ENCODE measurements at places on chromosomes 13 and 19. TPM values are rescaled to one million over a fixed set of nuclear protein-coding genes. Genes with fewer than 3 reads are reported as not detected.

The OVOL3 gene
- not detected for total RNA-seq

The SIGLEC5 gene
- total RNA-seq: 8.1 TPM

The MYO16 gene
- total RNA-seq: not detected

GRCh38 chr13:96527497-96527896, 437.6 kb downstream of the HS6ST3 start:
- no peaks in the 10 kb centered on the region for H3K4me1 ChIP-seq
- no peak overlapping the region for H3K4me3 ChIP-seq
- no peak for DNase-seq
- no peak overlapping the region for H3K27ac ChIP-seq

GRCh38 chr13:19618977-19619376, 14.5 kb upstream of the MPHOSPH8 start:
- no peak for DNase-seq
- H3K27me3 ChIP-seq: no peaks in the 10 kb centered on the region
- no peak overlapping the region for H3K4me3 ChIP-seq
- no peak overlapping the region for H3K27ac ChIP-seq

- no peak overlapping the region for H3K27ac ChIP-seq
- no peak overlapping the region for H3K4me3 ChIP-seq
- H3K36me3 ChIP-seq: no peaks in the 10 kb centered on the region
- H3K4me1 ChIP-seq: peaks cover under 1% of the 10 kb centered on the region
- H3K27me3 ChIP-seq: no peaks in the 10 kb centered on the region
These were observed 718.5 kb downstream of the UQCRFS1 start for GRCh38 chr19:28494461-28494860.

- H3K4me3 ChIP-seq: no peak overlapping the region
- H3K4me1 ChIP-seq: peaks cover 16% of the 10 kb centered on the region
- H3K27ac ChIP-seq: no peak overlapping the region
- no peaks in the 10 kb centered on the region for H3K36me3 ChIP-seq
These were observed 148.1 kb downstream of the VWA8 start for GRCh38 chr13:41812851-41813250.

DNA sequence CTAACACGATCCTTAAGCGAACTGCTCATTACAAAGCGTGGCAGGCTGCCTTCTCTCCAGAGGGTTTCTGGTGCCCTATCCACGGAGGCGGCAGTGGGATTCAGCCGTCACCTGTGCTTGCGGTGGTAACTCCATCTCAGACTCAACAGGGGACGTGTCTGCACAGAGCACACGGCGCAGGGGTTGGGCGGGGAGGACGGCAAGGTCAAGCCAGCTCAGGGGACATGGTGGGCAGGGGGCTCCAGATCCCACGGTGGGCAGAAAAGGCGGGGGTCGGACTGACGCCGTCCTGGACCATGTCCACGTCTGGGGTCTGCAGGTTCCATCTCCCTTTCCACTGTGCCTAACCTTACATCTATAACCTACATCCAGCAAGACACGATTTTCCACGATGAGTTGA, 70.7 kb downstream of the RASA3 start:
- H3K4me1 ChIP-seq: peaks cover 59% of the 10 kb centered on the region
- no peak for DNase-seq
- H3K36me3 ChIP-seq: peaks cover 40% of the 10 kb centered on the region
- H3K4me3 ChIP-seq: no peak overlapping the region
- H3K27me3 ChIP-seq: no peaks in the 10 kb centered on the region

Measured in spleen (tissue), 13 donors.